ENCODE measurements at places on chromosomes 1 and 21.
A peak's percentile ranks its signal among the peaks of the same experiment; 100 is the strongest.

DNA sequence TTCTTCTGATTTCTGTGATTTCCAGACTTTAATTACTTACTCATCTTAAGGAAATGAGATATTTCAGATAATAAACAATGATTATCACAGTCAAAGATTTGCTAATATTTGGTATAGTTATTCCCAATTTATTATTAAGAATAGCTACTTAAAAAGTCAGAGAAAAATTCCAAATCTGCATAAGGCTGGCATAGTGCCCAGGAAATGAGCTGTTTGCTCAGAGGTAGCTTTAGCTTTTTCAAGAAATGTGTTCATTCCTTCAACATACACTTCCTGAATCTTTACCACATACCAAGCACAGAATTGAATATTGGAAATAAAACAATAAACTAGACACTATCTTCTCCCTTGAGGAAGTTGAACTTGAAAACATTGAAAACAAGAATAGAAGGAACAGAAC is 44.3 kb upstream of the KCNK1 start:
- no peak for DNase-seq

GRCh38 chr1:171218661-171219060 is 29.6 kb upstream of the FMO1 start:
- DNase-seq: no peak

DNA sequence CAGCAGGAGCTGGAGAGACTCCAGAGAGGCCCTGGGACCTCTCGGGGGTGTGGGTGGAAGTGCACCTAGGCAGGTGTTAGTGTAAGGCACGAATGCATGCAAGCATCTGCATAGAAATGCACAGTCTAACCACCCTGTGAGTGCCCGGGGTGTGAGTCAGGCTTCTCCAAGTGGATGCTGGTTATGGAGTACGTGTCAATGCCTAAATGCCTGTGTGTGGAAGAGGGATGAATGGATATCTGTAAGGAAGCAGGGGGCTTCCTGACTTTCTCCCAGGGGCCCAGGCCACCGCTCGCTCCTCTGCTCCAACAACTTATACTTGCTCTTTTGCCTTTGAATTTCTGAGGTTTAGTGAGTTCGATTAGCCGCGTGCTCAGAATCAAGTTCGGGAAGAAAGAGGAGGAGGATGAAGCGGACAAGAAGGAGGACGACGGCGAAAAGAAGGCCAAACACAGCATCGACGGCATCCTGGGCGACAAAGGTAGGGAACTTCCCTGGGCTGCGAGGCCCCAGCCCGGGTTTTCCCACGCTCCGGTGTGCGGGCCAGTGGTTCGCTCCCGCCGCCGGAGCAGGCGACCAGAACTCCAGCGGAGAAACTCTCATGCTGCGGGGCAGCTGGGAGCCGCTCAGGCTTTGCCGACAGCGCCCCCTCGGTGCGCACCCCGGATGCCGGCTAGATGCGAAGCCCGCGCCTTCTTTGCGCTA is 5.4 kb downstream of the PAX7 start:
- no peak for DNase-seq

GRCh38 chr1:8706291-8706690 is 111.1 kb downstream of the RERE start:
- no peak for DNase-seq

DNA sequence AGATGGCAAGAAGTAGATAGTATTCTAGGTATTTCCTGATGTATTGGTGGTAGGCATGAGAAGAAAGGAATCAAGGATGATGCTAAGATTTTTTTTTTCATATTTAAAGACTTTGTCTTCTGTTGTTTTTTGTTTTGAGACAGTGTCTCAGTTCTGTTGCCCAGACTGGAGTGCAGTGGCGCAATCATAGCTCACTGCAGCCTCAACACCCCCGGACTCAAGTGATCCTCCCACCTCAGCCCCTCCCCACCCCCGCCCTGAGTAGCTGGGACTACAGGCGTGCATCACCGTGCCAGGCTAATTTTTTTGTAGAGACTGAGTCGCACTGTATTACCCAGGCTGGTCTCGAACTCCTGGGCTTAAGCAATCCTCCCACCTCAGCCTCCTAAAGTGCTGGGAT is 2.8 kb upstream of the CAPZB start:
- no peak for DNase-seq

- DNase-seq: no peak
These were observed 3.5 kb downstream of the CD48 start for GRCh38 chr1:160708118-160708517.

DNA sequence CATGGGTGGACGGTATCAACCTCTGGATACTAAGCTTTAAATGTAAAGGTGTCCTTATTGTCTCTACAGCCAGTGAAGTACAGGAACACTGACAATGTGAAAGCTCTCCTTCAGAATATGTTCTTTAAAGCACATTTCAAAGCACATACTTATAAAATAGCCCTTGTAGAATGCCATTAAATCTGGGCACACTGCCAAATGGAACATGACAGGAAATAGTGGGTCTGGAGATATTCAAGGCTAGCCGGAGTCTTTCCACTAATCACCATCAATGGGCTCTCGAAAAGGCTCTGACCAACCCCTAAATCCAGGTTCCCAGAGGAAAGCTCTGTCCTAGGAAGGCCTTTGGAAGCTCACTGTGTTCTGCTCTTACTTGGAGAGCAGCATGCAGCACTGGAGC is 46.6 kb downstream of the PLD5 start:
- no peak for DNase-seq

DNA sequence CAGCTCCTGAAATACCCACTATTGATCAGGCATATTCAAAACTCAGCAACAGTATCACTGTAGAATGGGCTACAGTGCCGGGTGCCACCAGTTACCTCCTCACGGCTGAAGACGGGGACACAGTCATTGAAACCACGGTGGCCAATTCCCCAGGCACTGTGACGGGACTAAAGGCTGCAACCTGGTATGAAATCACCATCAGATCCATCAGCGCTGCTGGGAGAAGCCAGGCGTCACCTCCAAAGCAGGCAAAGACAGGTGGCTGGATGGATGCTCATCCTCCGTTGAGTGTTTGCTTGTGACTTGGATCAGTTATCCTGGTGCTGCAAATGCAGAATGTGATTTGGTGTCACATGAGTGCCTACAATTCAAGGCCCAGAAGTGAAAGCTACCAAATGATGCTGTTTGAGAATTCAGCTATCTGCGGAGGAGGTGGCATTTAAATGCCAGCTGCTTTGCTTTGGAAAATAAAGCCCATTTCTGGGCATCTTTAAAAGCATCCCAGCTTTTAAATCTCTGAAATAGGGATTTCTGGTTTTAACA is 5.1 kb downstream of the FNDC7 start:
- DNase-seq: no peak

GRCh38 chr1:22643928-22644327 is 495 bp downstream of the C1QC start:
- DNase-seq: no peak

GRCh38 chr1:226814751-226815537 is 55.5 kb upstream of the PSEN2 start:
- no peak for DNase-seq

DNA sequence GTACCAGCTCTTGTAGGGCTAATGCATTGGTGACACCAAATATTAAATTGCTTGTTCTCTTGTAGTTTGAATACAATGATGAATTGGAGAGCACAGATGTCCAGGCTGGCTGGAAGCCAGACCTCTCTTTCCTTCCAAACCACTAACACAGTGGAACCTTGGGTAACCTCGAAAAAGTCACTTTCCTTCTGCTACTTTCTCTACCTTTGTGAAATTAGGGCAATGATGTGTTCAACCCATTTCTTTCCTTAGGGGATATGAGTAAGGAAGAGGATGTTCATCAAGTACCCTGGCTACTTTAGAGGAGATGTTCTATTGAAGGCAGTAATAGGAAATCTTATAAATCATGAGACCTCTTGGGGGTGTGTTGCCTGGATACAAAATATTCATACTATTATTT is 55.7 kb downstream of the XCL2 start:
- DNase-seq: no peak

GRCh38 chr1:202217951-202218350 is 24.4 kb downstream of the LGR6 start:
- no peak for DNase-seq

DNA sequence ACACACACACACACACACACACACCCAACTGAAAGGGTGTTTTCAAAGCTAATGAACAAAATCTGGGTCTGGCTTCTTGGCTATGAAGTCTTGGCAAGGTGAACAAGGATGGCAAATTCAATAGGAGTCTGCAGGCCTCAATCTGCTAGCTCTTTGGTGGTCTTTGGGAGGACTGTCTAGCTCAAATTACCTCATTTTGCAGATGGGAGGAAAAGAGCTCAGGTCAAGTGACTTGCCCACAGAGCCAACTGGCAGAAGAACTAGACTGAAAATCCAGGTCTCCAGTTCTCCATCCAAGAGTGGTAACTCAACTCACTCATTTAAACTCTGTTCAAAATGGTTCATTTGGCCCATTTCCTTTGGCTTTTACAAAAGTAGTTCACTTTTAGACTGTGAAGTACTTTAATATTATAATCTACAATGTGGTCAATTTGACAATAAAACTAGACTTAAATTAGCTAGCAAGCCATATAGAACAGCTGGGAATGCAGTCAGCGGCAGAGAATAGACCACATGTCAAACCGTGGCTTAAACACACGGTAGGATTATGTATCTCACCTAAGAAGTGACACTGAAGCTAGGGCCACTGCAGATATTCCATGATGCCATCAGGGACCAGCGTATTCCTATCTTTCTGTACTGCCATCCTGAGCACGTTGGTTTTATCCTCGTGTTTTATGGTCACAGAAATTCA is 112.9 kb downstream of the APP start:
- no peak for DNase-seq

DNA sequence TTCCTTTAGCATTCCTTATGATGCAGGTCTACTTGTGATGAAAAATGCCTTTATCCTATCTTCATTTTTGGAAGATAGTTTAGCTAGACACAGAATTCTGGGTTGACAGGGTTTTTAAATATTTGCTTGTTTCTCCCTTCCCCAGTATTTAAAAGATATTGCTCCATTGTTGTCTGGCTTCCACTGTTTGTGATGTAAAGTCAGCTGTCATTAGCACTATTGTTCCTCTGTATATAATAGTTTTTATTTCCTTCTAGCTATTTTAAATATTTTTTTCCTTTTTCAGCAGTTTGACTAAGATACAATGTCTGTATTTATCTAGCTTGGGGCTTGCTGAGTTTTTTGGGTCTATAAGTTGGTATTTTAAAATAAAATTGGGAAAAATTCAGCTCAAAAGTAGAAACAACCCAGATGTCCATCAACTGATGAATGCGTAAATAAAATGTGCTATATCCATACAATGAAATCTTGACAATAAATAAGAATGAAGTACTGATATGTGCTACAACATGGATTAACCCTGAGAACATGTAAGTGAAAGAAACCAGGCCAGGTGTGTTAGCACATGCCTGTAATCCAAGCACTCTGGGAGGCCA is 11.2 kb downstream of the IFT25 start:
- DNase-seq: no peak

DNA sequence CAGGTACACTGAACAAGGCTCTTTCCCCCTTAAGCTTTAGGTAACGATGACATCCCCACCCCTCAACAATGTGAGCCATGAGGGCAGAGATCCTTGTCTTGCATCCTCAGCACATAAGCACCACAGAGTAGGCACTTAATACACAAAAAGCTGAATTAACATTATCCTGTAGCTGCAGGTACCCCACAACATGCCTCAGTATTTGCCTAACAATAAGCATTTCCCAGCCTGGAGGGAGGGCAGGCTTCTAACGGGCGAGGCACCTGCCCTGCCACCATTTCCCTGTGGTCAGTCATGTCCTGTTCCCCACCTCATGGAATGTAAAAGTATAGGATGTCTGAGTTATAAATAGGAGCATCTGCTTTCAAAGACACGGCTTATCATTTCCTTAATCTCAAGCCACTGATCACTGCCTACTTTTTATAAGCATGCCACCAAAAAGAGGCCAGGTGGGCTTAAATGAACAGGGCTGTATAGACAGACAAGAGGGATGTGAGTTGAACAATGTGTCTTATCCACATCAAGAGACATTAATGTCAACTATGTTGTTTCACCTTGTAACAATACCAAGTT is 3.4 kb downstream of the CAPZB start:
- DNase-seq: no peak

GRCh38 chr1:168227620-168228019 is 1.8 kb downstream of the SFT2D2 start:
- DNase-seq: no peak

DNA sequence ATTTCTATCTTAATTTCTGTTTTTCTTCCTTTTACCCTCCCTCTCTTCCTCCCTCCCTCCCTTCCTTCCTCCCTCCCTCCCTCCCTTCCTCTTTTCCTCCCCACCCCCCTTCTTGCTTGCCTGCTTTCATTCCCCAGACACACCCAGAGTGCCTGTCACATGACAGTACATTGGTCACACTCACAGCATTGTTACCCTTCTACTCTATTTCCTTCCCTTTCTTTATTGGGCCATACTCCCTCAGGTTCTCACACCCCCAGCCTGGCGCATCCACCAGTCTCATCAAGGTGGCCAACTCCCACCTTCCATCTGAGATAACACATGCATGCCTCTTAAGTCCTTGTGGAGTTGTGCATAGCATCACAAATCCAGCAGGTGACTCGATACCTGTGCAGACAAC is 10.9 kb downstream of the TMPRSS3 start:
- peak; percentile 22 for DNase-seq

DNA sequence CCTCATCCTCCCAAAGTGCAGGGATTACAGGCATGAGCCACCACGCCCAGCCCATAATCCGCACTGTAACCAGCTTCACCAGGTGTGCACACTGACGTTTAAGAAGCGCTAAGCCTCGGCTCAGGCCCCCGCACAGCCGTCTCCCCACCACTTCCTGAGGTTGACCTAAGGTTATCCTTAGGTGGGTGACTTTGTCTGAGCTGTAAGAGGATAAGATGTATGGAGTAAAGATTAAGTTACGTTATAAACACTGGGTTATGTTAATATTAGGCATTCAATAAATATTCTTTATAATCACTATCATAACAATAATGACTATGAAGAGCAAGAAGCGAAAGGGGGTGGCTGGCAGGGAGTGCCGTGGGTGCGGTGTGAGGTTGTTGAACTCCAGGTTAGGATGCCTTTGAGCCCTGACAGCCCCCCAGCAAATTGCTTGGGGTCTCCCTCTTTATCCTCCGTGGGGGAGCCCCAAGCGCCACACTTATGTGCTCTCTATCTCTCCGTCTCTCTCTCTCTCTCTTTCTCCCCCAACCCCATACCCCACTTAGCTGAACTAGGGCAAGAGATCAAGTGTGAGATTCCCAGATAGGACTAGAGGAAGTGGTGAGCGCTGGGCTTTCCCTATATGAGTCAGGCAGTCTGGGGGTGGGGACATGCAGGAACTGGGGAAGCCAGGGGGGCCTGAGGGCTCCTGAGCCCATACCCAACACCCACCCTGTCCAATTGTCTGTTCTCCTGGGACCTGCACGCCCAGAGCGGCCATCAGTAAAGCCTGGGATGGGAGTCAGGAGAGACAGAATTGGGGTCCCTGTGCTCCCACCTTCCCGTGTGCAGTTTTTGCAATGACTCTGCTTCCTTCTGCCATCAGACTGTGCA is 7.6 kb downstream of the EFHD2 start:
- no peak for DNase-seq

DNA sequence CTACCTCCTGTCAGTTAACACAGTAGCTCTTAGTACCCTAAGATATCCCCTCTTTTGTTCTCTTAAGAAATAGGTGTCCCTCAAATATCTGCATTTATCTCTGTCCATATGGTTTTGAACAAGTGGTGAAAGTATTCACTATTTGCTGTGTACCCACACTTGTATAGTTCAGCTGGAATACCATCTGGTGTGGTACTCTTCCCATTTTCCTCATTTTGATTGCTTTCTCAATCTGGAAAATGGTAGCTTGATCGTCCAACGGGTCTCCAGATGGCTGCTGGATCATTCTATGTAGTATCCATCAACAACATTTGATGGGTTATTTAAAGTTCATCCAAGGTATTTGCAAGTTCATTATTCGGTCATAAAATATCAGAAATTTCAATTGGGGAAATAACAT is 100.3 kb upstream of the DPYD start:
- DNase-seq: no peak

- DNase-seq: no peak
These were observed 13.8 kb upstream of the KCNQ4 start for GRCh38 chr1:40769815-40770214.
